Activated naive CD8-positive, alpha-beta T cell treated with anti-CD3 and anti-CD28 coated beads for 36 hours (primary cell): ENCODE measurements at places on chromosomes 6 and 20. TPM values are rescaled to one million over a fixed set of nuclear protein-coding genes. Genes with fewer than 3 reads are reported as not detected.

The CCN2 gene
- total RNA-seq, result not detected

The TRIM10 gene
- total RNA-seq, result not detected

- no peak for DNase-seq
Observed at GRCh38 chr6:156851454-156851921, 74.3 kb downstream of the ARID1B start.

DNA sequence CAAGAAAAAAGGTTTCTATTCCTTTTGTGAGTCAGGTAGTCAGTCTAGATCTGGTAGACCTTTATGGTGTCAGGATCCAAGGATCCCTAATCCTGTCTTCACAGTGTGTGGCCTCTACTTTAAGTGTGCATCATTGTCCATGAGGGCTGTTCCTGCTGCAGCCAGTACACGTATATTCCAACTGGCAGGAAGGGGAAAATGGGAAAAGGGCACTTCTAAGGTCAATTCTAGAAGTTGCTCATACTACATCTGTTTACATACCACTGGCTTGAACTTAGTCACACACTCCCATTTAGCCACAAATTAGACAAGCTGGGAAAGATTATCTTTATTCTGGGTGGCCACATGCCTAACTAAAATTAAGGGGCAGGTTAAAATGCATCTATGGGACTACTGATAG is 9.7 kb upstream of the MMS22L start:
- DNase-seq, result no peak

DNA sequence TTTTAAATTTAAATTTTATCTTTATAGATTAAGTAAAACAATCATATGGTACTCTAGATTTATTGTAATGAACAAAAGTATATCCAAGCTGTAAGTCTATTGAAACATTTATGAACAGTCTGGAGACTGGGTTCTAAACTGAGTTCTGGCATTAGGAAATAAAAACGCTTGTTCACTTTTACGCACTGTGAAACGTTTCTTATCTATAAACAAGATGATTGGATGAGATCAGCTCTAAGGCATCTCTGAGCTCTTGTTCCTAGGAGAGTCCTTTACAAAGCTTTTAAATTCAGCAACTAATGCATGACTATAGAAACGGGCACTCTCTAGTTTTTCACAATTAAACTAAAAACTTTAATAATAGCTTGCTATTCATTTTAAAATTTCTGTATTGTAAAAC is 6.8 kb downstream of the HUS1B start:
- no peak for DNase-seq

DNA sequence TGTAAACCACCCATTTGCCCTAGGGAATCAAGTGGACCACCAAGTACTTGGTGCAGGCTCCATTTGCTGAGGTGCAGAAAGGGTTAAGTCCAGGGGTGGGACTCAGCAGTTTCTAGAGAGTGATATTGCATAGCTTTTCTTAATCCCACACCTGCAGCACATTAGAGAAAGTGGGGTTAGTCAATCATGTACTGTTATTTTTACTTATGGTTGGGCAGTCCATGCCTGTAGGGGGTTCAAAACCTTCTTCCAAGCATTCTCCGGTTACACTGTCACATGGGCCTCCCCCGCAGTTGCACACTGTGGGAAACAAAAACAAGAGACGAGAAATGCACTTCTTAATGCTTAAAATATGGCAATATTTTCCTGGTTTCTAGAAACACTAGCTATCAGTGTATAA is 65.5 kb downstream of the LAMA4 start:
- DNase-seq, result no peak

The GPX5 gene
- total RNA-seq, result not detected

The POLH gene
- 23.4 TPM for total RNA-seq

- DNase-seq, result no peak
Observed at GRCh38 chr6:96851858-96852257, 14.6 kb upstream of the GPR63 start.

DNA sequence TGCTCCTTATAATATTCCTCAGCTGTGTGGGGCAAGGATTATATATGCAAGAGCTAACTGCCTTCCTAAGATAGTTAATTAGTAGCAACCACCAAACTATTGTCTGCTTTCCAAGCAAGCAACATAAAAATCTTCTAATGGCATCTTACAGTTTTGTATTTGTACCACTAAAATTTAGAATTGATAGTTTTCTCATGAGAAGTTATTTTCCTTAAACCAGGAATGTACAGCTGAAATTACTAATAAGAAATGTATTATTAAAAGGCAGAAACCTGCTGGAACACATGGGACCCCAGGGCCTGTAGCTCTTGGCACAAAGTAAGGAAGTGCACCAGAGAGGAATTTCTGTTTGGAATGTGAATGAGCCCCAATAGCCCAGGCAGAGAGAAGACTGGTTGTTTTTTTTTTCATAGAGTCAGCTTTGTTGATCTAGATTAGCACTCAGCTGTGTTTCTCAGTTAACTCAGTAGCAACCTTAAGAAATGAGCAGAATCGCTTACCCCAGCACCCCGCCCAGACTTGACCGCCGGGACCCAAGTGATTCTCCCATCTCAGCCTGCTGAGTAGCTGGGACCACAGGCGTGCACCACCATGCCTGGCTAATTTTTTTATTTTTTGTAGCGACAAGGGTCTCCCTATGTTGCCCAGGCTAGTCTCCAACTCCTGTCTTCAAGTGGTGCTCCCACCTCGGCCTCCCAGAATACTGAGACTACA is 2.6 kb downstream of the MGME1 start:
- no peak for DNase-seq

GRCh38 chr6:130018744-130019325 is 454 bp downstream of the L3MBTL3 start:
- peak; percentile 44 for DNase-seq

The ADGRF4 gene
- total RNA-seq, result not detected

The MICB gene
- 17.7 TPM for total RNA-seq

The BMP7 gene
- total RNA-seq, result not detected

DNA sequence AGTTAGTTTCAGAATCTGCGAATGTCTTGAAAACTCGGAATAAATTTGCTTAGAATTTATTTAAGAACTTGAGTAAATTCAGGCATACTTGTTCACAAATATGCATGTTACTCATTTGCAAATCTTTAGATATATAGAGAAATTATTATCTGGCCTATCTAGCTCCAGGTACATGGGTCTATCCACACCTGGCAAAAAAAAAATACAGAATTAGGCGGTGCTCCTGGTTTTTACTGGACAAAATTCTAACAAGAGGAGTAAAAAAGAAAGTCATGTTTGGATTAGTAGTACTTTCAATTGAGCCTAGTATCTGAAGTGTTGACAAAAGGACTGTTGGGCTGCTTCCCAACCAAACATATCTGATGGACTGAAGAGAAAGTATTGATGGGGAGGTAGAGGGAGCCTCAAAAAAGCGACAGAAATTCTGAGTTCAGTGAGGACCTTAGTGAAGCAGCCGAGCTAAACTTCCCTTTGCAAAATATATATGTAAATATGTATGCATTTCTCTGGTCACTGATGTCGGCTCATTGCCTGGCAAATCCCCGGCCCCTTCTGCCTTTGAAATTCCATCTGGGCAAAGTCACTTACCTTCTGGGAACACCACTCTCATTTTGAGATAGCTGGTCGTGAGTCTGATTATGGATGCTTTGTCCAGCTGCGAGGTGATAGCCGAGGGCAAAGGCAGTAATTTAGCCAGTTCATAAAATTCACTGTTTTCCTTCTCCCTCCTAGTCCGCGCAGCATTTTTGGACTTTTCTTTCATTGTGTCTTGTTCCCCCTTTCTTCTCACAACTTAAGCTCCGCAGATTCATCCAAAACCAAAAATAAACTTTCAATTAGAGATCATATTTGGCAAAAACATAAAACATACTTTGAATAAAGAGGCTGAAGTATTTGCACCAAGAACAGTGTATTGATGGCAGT is 1.8 kb downstream of the SIM1 start:
- DNase-seq, result no peak

DNA sequence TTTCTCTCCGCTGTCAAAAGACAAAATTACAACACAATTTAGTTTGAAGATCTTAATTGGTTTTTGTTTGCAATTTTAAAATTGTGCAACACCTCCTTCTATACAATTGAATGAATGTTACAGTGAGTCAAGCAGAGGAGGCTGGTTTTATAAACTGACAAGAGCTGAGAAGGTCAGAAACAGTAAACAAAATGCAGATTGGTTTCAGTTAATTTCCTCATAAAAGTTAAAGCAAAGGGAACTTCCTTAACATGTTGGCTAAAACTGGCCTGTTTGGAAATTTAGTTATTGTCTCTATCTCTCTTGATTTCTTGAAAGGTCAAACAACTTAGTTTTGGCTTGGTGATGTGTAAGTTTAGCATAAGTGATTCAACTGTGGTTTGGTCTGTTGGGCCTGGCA is 22.2 kb downstream of the KHDC1L start:
- no peak for DNase-seq

- DNase-seq, result peak; percentile 30
Observed at GRCh38 chr6:524803-525202, 132.1 kb downstream of the HUS1B start.

DNA sequence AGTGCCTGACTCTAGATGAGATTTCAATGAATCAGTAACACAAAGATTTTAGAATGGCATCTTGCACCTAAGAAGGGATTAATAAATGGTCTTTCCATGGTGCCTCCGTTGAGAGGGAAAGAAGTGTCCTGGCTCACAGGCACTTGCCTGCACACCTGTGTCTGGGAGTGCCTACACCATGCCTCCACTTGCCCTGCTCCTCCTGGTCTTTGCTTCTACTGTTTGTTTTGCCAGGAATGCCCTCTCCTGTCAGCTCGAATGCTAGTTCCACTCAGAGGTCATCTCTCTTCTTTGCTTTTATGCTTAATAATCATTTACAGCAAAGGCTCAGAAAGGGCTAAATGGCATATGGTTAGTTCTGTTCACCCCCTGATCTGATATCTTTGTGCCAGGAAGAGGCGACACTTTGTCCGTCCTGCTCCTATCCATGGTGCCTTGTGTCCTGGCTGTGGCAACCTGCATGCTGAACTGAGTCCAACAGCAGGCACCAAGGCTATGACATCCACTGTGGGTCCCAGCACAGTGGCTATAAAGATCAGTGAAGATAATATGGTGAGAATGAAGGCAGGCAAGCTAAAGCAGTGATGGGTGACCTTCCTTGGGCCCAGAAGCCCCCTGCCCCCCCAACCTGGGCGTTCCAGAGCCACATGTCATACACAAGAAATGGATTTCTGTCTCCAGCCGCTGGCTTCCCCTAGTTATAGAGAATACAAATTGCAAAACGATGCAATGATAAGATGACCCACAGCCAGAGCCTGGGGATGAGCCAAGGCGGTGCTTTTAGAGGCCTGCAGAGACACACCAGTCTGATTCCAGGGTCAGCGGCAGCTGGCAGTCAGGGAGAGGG is 1.4 kb downstream of the C6orf132 start:
- DNase-seq, result no peak

The ANKEF1 gene
- total RNA-seq, result 3.6 TPM

GRCh38 chr20:37380864-37381579 is 35.1 kb downstream of the SRC start:
- no peak for DNase-seq

The RSPH9 gene
- total RNA-seq, result not detected
